Germinal center (tissue), 1 donor: ENCODE measurements at places on chromosomes 5 and 9.

DNA sequence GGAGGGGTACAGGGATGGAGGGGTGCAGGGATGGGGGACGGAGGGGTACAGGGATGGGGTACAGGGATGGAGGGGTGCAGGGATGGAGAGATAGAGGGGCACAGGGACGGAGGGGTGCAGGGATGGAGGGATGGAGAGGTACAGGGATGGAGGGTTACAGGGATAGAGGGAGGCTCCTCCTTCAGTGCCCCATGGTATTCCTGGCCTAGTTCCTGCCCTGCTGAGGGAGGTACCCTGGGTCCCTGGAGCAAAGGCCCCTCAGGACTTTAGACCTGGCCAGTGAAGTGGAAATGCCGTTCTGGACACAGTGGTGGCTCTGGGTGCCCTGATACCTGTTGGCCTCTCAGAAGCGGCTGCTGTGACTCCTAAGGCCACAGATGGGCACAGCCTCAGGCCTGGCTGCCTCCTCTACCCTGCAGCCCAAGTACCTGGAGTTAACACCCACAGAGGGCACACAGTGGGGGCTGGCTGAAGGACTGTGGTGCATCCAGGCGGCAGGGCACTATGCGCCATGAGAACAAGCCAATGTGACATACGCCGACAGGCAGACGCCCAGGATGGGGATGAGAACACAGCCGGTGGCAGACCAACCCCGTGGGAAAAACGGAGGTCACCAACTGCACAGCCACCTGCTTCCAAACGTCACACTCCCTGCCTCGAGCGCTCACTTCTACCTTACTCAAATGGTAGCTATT, 8.4 kb downstream of the PTGES2 start:
- DNase-seq: no peak

- DNase-seq: no peak
Measured at GRCh38 chr9:80892703-80893102, 796.6 kb downstream of the TLE1 start.

- DNase-seq: no peak
Measured at GRCh38 chr9:38032266-38033110, 36.5 kb downstream of the SHB start.

- no peak for DNase-seq
Measured at GRCh38 chr5:96385538-96385937, 47.5 kb downstream of the PCSK1 start.

- DNase-seq: no peak
Measured at GRCh38 chr5:28430565-28431178, 1392.3 kb upstream of the CDH9 start.

- DNase-seq: no peak
Measured at GRCh38 chr9:135461936-135462335, 17.6 kb upstream of the PPP1R26 start.

DNA sequence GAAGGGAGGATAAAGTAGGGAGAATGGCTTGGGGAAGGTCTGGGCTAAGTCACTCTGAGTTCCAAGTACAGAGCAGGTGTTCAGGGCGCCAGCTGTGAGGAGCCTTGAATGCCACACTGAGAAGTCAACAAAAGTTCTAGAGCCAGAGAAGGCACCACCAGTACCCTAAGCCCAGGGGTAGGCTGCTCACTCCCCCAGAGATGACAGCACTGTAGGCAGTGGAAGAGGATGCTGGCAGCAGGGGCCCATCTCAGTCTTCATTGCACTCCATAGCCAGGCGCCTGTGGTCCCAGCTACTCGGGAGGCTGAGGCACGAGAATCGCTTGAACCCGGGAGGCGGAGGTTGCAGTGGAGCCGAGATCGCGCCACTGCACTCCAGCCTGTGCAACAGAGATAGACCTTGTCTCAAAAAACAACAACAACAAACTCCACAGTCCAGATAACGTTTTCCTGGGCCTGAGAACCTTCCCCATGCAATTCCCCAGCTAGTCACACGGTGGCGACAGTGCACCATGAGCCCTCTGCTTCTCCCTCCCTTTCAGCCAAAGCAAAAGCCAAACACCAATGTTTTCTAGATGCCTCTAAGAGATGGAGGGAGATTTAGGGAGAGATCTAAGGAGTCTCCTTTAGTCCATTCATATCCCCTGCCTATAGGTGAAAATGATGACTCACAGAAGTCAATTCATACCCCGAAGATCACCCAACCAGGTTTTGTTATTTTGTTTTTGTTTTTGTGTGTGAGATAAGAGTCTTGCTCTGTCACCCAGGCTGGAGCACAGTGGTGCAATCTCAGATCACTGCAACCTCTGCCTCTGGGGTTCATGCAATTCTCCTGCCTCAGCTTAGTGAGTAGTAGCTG, 19.8 kb upstream of the NSD1 start:
- peak; percentile 89 for DNase-seq

DNA sequence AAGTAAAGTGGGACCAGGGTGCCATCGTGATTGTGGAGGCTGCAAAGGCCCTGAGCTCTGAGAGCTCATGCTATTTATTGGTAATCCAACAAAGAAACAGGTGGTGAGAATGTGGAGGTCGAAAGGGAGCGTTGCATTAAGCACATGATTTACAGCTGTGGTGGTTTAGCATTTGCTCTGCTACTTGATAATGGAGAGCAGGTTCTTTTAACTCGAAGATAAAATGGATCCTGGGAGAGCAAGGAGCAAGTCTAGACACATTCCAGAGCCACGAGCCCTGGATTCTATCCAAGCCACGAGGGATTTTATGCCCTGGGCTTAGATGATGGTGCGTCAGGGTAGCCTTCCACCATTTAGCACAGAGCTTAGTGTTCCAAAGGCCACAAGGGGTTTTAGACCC, 1710.1 kb upstream of the CDH9 start:
- no peak for DNase-seq

- no peak for DNase-seq
Measured at GRCh38 chr9:81053298-81054025, 635.9 kb downstream of the TLE1 start.

DNA sequence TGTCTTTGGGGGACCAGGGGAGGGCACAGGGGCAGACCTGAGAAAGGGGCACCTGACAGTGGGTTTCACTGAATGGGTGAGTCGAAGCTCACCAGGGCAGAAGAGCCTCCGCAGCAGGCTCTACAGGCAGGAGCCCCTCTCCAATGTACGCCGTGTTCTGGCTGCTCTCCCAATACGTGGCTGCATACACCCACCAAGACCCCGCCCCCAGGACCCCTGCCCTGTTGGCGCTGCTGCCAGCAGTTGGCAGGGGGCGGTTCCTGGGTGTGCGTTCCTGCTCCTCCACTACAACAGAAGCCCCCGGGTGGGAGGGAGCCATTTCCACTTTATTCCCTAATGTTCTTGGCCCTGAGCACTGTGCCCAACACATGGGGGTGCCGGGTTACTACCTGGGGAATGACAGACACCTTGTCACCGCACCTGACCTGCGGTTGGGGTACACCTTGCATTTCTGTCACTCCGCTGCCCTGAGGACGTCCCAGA, 30.3 kb downstream of the SARDH start:
- DNase-seq: no peak

DNA sequence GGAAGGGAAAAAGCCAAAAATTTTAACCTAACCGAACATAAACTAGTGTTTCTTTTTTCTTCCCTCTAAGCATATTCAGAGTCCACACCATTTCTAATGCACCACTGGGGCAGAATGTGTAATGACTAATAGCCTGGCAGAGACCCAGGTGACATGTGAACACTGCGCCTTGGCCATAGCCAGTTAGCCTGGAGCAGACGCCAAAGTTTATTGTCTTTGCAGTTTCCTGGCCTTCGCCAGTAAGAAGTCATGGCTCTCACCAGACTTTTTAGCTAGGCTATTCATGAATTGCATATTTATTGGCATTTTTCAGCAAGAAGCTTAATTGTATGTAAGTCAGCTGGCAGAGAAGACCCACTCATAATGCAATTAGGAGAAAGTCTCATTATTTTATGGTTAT, 182.8 kb upstream of the SLC27A6 start:
- DNase-seq: no peak

DNA sequence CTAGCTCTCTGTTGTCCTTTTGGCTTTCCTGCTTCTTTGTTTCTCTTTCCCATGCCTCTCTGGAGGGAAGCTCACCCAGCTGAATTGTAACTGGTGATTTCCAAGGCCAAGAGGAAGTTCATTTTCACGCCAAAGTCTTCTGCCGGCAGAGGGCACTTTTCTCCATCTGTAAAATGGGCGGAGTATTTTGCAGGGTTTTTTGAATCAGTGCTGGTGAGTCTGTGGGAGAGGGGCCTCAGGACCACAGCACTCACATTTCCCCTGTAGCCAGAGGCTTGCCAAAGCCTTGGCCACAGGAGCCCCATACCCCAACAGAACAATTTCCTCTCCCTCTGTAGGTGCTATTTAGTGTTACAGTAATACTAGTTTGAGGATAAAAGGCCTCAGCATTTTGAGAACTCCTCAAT, 42.3 kb upstream of the MATR3 start:
- peak; percentile 68 for DNase-seq

- DNase-seq: no peak
Measured at GRCh38 chr9:7042124-7042523, 284.4 kb downstream of the KDM4C start.

DNA sequence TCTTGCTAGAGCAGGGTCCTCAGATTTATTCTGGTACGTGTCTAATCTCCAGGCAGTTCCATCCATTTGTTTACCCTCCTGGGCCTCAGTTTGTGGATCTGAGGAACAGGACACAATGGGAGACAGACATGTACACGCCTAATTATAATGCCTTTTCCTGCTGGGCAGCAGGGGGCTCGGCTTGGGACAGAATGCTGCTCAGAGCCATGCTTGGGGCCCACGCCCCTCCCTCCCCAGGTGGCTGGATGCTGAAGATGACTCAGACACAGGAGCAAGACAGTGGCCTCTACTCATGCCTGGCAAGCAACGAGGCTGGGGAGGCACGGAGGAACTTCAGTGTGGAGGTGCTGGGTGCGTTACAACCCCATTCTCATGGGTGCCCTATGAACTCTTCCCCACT, 72.7 kb upstream of the ASS1 start:
- no peak for DNase-seq
